ENCODE measurements at places on chromosomes 6 and 20. TPM values are rescaled to one million over a fixed set of nuclear protein-coding genes. Genes with fewer than 3 reads are reported as not detected.

The TJAP1 gene
- 29.6 TPM for total RNA-seq

The OR12D3 gene
- not detected for total RNA-seq

The GJA1 gene
- total RNA-seq = 173 TPM

The SLC22A7 gene
- total RNA-seq = not detected

The SLC22A1 gene
- 2.6 TPM for total RNA-seq

The GLP1R gene
- total RNA-seq = 0.17 TPM

The GNAS-AS1 gene
- total RNA-seq = not detected

The KCNK17 gene
- not detected for total RNA-seq

The PLA2G7 gene
- total RNA-seq = 2.8 TPM

The SIM1 gene
- total RNA-seq = 29.5 TPM

The C20orf144 gene
- total RNA-seq = not detected

The PRL gene
- total RNA-seq = 0.98 TPM

The TMEM170B gene
- 23.2 TPM for total RNA-seq

The SPEF1 gene
- total RNA-seq = 1.3 TPM

The BPI gene
- total RNA-seq = not detected

The DACT2 gene
- not detected for total RNA-seq

The CD93 gene
- 47.8 TPM for total RNA-seq

The STXBP5 gene
- total RNA-seq = 21.3 TPM

The JPH2 gene
- 4.0 TPM for total RNA-seq

The LY6G6C gene
- total RNA-seq = not detected

The EYA4 gene
- total RNA-seq = 1.5 TPM

The FOXA2 gene
- not detected for total RNA-seq

The KIAA1755 gene
- 1.1 TPM for total RNA-seq
